ENCODE measurements at places on chromosomes 13 and 19.

DNA sequence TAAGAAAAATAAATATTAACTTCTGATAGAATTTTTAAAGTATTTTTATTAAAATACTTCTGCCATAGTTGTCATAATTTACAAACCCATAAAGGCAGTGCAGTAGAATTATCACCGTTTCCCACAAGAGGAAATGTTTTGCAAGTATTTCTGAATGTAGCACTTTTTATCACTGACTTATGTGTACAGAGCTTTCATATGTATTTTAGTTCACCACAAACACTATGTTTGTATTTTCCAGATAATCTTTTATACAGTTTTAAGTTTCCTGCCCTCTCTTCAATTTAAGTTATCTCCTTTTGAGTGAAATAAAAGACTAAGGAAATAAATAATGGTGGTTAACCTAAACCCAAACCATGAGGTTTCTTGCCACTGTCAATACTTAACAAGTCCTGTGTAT lies 24.2 kb downstream of the MIPEP start:
- DNase-seq, result no peak

DNA sequence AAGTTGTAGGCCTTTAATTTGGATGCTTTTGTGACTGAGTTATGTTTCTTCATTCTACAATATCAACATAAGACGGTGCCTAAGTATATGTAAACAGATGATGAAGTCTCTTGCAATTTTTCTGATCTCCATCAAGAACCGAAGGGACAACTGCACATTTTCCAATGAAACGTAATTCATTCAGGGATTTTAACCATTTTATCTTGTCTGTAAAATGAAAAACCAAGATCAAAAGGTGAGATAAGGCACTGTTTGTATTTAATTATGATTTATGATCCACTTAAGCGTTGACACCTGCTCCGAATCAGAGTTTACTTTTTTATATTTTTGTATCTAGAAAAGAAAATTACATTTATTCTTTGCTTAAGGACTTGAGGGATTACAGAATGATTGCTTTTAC lies 556.8 kb upstream of the ARGLU1 start:
- no peak for DNase-seq

DNA sequence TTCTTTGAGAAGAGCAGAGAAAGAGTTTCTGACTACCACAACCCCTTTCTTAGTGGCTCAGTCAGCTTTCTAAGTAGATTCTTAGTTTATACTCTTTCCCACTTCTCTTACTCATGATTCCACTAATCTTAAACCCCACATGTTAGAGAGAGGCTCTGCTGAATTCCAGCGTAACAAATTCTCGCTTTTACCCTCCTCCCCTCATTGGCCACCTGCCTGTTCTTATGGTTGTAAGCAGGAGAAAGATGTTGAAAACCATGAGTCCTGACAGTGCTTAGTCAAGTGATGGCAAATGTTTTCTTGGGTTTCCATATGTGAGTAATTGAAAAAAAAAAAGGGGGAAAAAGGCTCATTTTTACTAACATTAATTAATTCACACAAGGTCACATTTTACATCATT lies 125.9 kb downstream of the ZDHHC20 start:
- no peak for DNase-seq

GRCh38 chr13:49828453-49828852 lies 36.0 kb upstream of the KPNA3 start:
- peak; percentile 51 for DNase-seq

DNA sequence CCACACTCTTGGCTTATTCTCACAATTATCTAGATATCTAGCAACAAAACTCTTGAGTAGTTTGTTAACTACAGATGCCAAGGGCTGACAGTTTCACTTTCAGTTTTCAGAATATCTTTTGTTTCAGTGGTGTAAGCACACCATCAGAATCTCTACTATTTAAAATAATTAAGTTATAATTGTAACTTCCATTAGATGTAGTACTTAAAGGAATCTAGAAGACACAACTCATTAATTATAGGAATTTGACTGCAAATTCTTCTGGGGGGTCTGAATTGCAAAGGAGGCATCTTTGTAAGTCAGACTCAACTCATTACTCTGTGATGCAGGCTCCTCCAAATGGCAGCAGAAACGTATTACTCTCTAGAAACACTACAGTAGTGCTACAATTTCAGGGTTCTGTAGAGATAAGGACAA lies 44.9 kb upstream of the USPL1 start:
- DNase-seq, result peak; percentile 25
